ENCODE measurements at places on chromosomes 2 and 18. TPM values are rescaled to one million over a fixed set of nuclear protein-coding genes. Genes with fewer than 3 reads are reported as not detected.
A peak's percentile ranks its signal among the peaks of the same experiment; 100 is the strongest.

DNA sequence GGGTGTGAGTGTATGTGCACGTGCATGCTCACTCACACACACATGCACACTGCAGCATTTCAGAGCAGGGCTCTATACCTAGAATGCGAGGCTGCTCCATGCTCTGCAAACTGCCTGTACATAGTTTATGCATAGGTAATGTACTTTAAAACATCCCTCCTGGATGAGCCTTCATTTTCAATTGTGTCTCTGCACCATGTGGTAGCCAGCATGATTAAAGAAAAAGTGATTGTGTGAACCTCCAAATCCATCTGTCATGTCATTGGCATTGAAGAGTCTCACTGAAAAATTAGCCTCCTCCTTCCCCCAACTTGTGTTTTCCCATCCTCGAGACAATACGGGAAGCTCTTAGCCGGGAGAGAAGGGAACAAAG is 120.9 kb upstream of the SPATS2L start:
- DNase-seq: no peak

DNA sequence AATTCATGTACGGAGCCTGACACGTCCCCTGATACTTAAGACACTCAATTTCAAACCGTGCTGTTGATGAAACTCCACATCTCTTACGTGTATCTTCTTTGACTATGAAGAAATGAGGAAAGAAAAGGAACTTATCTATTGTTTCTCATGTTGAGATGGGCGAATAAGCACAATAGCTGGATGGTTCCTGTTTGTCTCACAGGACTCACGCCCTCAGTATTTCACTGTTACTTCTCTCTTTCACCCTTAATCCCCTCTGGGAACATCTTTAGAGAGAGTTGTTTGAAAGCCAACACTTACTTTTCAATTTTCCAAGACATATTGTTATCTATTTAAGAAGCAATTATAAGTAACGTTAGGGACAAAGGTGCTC is 99.8 kb downstream of the COPS8 start:
- no peak for DNase-seq

DNA sequence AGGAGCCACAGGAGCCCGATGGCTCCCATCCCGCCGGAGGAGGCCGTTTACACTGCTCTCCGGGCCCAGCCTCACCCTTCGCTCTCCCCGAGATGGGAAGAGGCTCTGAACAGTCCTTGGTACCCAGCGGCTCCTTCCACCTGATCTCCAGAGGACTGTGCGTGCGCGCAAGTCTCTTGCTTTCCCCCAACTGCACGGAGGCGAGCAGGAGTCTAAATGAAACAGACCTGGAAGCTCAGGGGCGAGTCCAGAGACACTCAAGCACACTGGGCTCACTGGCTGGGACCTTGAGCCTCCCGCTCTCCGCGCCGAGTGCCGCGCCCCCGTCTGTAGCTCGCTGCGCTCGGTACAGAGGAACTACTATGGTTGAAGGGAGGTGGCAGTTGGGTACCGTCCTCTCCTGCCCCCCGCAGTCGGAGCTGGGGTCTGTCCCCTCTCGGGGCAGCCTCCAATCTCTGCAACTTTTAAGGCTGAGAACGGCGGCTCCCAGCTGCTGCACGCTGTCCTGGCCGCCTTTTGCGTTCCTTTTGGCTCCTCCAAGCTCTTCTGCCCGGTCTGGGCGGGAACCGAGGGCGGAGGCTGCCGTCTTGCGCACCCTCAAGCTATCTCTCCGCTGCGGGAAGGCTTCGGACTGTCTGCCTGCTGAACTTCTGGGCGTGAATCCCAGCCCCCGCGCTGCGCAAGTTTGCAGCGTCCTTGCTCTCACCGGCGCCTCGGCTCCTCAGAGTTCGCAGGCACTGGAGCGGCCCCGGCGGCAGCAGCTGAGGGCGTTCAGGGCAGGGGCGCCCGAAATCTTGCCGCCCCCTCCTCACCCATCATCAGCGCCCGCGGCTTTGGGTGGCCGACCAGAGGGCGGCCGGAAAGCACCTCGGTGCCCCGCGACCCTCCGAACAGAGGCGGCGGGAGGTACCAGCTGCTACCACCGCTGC is 491 bp downstream of the ALK start:
- no peak for DNase-seq

The LRRC30 gene
- total RNA-seq: not detected

DNA sequence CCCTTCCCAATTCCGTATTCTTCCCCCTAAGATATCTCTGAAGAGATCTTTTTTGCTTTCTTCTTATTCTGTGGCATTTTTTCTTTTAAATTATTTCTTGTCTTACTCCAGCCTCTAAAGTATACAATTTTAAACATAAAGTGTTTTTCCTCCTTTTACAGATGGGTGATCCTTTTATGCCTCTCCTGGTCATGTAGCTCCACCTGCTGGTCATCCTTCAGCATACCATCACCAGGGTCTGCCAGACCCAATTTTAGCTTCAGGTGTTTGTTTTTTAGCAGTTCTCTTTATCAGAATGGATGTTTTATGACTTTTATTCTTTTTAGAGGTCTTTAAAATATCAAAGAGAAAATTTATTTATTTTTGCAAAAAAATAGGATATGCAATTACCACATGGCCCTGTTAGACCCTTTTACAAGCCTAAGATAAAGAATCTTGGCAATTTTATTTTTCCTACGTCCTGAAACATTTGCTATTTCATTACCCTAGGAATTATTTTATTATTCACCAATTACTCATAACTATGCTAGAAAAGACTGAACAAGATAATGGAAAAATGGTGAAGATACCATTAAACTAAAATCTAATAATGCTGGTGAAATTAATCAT is 55.5 kb downstream of the PIGN start:
- DNase-seq: peak; percentile 34

All from mucosa of gallbladder (tissue), 1 donor.